Cortex of kidney (tissue), 1 donor: ENCODE measurements at places on chromosomes 5 and 9.

GRCh38 chr9:95815133-95815532 lies 60.4 kb upstream of the ERCC6L2 start:
- no peak for DNase-seq

DNA sequence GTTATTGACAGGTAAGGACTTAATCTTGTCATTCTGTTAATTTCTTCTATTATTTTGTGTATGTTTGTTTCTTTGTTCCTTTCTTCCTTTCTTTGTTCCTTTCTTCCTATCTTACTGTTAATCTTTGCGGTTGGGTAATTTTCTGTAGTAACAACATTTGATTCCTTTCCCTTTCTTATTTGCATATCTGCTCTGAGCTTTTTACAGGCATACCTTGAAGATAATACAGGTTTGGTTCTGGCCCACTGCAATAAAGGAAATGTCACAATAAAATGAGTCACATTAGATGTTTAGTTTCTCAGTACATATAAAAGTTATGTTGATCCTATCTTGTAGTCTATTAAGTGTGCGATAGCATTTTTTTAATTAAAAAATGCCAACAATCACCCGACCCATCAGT lies 440.7 kb downstream of the NFIB start:
- no peak for DNase-seq

- DNase-seq: no peak
Measured at GRCh38 chr5:172219296-172219695, 25.3 kb downstream of the EFCAB9 start.

GRCh38 chr5:81826128-81826527 lies 75.2 kb upstream of the SSBP2 start:
- DNase-seq: no peak

DNA sequence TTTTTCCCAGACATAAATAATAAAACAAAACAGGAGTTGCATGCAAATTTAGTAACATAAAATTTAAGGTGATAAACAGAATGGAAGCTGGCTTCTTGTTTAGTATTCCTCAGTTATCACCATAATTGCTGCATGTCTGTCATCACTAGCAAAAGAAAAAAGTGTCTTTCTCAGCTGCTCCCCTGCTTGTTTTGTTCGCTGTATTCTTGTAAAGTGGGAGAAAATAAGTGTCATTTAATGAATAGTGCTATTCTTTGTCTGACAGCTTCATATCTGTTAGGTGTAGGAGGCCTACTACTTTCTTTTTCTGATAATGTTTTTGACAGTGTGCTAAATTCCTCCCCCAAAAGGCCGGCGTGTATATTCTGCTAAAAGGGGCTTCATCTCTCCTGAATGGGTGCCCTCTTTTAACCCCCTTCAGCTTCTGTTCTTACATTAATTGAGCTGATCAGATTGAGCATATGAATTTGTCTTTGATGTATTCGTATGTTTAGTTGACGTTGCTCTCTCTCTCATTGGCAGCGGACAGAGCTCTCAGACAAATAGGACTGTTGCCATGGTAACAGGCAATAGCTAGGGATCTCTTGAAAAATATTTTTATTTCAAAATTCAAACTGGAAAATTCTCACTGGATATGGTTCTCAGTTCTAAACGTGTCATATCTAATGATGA lies 303.8 kb downstream of the KIAA0825 start:
- DNase-seq: no peak
